Chondrocyte (in vitro differentiated cells): ENCODE measurements at places on chromosomes 7 and 10. TPM values are rescaled to one million over a fixed set of nuclear protein-coding genes. Genes with fewer than 3 reads are reported as not detected.
A peak's percentile ranks its signal among the peaks of the same experiment; 100 is the strongest.

FAM20C gene
- 34.4 to 58.1 TPM (median 35.0 TPM) in 3 replicates for total RNA-seq

CELF2 gene
- 11.6 to 44.9 TPM (median 44.3 TPM) in 3 replicates for total RNA-seq

C10orf105 gene
- total RNA-seq: not detected in 3 replicates

DNA sequence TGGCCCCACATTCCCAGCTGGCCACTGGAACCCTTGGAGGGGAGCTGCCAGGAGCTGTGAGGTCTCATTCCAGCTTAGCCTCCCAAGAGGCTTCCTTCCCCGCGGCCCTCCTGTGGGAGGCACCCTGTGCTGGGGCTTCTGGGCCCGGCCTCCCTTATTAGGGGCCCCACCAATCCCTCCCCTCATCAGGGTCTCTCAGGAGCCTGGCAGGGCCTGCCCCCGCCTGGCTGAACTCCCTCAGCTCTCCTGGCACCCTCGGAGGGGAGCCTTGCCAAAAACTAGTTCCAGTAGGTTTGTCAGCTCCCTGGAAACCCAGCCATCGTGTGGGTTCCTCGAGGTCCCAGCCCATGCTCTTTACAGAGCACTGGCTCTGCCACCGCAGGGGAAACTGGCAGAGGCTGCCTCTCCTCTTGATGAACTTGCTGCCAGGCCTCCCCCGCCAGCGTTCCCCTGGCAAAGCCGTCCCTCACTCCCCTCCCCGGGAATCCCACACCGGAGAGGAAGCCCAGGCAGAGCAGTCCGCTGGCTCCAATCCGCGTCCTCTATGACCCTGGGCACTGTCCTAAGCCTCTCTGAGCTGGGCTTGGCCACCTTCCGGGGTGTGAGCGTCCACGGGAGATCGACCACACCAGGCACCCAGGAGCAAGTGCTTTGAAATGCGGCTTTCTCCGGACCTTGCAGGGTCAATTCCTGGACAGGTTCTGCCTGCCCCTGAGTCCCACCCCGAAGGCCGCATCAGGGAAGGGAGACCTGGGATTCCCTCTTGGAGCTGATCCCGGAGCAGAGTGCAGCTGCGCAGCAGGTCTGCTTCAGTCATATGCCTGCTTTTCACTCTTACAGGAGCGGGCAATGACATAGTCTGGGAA, 139.8 kb downstream of the ARHGAP22 start:
- no peak overlapping the region for H3K27ac ChIP-seq
- H3K36me3 ChIP-seq: no peaks in the 10 kb centered on the region
- no peak overlapping the region for H3K4me3 ChIP-seq
- no peaks in the 10 kb centered on the region for H3K27me3 ChIP-seq

DNA sequence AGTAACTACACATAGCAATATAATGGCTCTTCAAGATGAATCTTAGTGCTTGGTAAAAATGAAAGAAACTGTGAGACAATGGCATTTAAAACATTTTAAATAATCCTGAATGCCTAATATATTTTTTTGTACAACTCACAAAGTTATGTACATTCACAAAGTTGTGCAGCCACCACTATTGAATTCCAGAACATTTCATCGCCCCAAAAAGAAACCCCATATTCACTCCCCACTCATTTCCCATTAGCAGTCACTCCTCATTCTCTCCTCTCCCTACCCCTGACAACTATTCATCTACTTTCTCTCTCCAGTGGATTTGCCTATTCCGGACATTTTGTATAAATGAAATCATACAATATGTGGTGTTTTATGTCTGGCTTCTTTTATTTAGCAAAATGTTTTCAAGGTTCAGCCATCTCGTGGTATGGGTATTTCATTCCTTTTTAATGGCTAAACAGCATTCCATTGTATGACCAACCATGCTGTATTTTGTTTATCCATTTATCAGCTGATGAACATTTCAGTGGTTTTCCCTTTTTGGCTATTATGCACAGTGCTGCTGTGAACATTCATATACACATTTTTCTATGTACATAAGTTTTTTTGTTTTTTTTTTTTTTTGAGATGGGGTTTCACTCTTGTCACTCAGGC, 34.7 kb downstream of the ENTPD7 start:
- peak overlapping the region; percentile 37 for H3K4me3 ChIP-seq
- H3K4me1 ChIP-seq: peaks cover 10% of the 10 kb centered on the region
- H3K36me3 ChIP-seq: peaks cover 47% of the 10 kb centered on the region

DNA sequence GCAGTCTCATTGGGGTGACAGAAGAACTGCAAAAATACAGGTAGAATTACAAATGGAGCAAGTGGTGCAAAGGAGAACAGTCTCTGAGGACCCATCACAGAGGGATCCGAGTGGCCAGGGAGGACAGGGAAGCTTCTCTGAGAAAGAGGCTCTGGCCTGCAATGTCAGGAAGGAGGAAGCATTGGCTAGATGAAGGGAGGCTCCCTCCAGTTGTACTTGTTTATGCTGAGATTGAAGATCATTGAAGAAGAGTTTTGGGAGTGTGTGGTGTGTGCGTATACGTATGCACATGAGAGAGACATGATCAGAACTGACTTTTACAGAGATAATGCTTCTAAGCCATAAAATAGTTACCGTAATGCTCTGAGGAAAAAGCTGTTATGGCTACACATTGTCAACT, 274.7 kb upstream of the FZD8 start:
- H3K36me3 ChIP-seq: no peaks in the 10 kb centered on the region
- no peak overlapping the region for H3K4me3 ChIP-seq
- no peaks in the 10 kb centered on the region for H3K27me3 ChIP-seq
- no peak overlapping the region for H3K27ac ChIP-seq
- peaks cover 56% of the 10 kb centered on the region for H3K4me1 ChIP-seq

DNA sequence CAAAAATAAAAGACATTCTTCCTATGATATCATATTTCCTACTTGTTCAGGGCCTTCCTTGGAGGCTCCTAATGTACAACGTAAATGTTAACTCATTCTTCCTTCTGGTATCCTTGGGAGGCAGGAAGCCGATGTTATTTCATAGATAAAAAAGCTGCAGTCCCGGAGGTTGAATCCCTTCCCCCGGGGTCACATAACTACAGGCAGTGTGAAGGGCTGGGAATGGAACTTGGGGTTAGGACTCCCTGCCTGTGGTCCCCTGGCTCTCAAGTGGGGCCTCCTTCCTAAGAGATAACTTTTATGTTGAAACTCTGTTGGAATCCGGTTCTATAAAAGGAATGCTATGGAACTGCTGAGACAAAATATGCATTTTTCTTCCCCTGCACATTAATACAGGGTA, 14.9 kb upstream of the CCDC3 start:
- no peaks in the 10 kb centered on the region for H3K27me3 ChIP-seq
- peak overlapping the region; percentile 29 for H3K4me3 ChIP-seq
- peak overlapping the region; percentile 87 for H3K27ac ChIP-seq
- no peaks in the 10 kb centered on the region for H3K36me3 ChIP-seq
- peaks cover 39% of the 10 kb centered on the region for H3K4me1 ChIP-seq

GRCh38 chr10:132685101-132685891, 100.7 kb downstream of the NKX6-2 start:
- no peaks in the 10 kb centered on the region for H3K27me3 ChIP-seq
- H3K27ac ChIP-seq: peak overlapping the region; percentile 87
- H3K4me1 ChIP-seq: peaks cover 19% of the 10 kb centered on the region
- H3K36me3 ChIP-seq: peaks cover 2% of the 10 kb centered on the region
- peak overlapping the region; percentile 25 for H3K4me3 ChIP-seq

OR2A5 gene
- total RNA-seq: not detected in 3 replicates

GRCh38 chr7:128167042-128167701, 73.9 kb upstream of the LEP start:
- no peak for DNase-seq
- peaks cover 3% of the 10 kb centered on the region for H3K36me3 ChIP-seq
- no peak overlapping the region for H3K27ac ChIP-seq
- peaks cover 62% of the 10 kb centered on the region for H3K27me3 ChIP-seq

PRPS1L1 gene
- not detected in 3 replicates for total RNA-seq

DNA sequence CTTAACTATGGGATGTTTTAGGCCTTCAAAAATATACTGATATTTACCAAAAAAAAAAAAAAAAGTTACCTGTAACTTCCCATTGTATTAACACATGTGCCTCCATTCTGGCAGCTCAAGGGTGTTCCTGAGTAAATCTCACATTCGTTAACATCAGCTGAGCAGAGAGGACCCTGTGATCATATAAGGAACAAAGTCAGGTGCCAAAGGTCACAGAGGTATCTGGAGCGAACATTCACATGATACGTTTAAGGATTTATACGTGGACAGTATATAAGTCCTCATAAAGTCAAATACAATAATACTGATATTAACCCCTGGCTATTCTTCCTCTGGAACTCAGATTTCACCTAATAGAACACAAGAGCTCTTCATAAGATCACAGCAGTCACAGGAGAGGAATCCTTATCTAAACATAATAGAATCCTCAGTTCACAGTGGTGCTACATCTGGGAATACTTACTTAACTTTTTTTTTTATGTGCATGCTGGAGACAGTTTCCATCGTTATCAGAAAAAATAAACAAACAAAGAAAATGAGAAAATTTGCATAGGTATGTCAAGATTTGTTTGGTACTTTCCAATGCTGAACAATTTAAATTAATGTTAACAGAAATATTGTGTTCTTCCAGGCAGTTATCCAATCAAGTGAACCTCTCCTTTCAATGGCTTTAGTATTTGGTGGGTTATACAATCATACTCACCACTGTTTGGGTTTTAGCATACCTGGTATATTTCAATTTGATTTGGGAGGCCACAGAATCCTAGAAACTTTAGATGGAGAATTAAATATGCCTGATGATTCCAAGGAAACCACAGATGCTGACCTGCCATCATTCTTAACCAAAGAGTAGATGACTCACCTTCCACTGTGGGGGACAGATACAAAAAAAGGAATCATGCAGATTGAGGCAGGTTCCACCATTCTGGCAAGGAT, 6.6 kb downstream of the CUBN start:
- no peak for DNase-seq
- peak overlapping the region; percentile 42 for H3K27ac ChIP-seq
- H3K27me3 ChIP-seq: no peaks in the 10 kb centered on the region
- H3K4me1 ChIP-seq: peaks cover 15% of the 10 kb centered on the region
- no peaks in the 10 kb centered on the region for H3K36me3 ChIP-seq

HOXA3 gene
- 9.3 to 12.1 TPM in 2 of 3 replicates, not detected in the other for total RNA-seq

- no peaks in the 10 kb centered on the region for H3K27me3 ChIP-seq
- no peak overlapping the region for H3K27ac ChIP-seq
- no peak overlapping the region for H3K4me3 ChIP-seq
- no peak for DNase-seq
These were observed 1.8 kb downstream of the SLC12A9 start for GRCh38 chr7:100854146-100854895.
